Ammon's horn (tissue), 1 donor: ENCODE measurements at places on chromosomes 4 and X.

DNA sequence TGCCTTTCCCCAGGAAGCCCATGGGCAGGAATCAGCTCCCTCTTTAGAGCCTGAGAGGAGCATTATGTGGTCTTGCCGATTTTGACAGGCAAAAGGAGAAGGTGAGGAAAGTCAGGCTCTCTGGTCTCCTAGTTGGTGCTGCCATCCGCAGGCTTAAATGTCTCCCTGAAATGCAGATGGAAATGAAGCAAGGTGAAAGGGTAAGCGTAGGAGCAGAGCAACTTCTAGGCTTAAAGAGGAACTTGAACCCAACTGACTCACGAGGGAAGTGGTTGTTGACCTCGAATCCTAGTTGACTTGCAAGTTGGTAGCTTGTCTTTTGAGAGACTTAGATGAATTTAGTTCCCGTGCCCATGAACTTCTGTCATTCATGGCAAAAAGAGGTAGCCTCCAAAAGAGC is 205.9 kb downstream of the PTTG2 start:
- no peak for DNase-seq

DNA sequence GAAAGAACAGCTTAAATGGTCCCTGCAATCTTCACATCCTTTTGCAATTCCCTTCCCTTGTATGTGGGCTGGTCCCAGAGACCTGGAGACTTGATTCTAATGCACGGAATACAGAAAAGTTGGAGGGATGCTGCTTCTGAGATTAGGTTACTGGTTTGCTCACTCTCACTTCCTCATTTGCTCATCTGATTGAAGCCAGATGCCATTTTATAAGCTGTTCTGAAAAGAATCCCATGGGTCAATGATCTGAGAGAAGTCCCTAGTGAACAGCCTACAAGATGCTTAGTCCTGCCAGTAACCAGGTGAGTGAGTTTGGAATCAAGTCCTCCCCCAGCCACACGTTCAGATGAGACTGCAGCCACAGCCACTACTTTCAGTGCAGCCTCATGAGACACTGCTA is 35.9 kb downstream of the MAGEA1 start:
- DNase-seq = no peak

- peak; percentile 25 for DNase-seq
Measured at GRCh38 chr4:77819404-77819842, 255 bp upstream of the CNOT6L start.

GRCh38 chrX:23666282-23666681 is 1.0 kb upstream of the PRDX4 start:
- no peak for DNase-seq

- DNase-seq = no peak
Measured at GRCh38 chrX:42920752-42921151, 142.8 kb upstream of the PPP1R2C start.

DNA sequence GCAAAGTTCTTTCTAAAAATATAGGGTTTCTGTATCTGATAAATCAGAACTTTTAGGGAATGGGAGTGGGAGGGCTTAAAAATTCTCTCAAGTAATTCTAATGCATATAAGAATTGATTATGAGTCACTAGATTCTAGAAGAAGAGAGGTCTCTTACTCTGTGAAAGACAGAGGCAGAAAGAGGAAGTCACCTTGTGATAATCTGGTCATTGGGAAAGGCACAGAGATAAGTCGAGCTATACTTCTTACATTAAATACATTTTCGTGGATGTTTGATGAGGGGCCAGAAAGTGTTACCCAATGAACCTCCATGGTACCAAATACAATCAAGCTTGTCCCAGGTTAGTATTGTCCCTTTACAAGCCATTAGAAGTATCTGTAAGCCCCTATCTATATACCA is 134.4 kb downstream of the MAD2L1 start:
- no peak for DNase-seq

- DNase-seq = no peak
Measured at GRCh38 chr4:55673424-55673823, 37.3 kb upstream of the NMU start.

DNA sequence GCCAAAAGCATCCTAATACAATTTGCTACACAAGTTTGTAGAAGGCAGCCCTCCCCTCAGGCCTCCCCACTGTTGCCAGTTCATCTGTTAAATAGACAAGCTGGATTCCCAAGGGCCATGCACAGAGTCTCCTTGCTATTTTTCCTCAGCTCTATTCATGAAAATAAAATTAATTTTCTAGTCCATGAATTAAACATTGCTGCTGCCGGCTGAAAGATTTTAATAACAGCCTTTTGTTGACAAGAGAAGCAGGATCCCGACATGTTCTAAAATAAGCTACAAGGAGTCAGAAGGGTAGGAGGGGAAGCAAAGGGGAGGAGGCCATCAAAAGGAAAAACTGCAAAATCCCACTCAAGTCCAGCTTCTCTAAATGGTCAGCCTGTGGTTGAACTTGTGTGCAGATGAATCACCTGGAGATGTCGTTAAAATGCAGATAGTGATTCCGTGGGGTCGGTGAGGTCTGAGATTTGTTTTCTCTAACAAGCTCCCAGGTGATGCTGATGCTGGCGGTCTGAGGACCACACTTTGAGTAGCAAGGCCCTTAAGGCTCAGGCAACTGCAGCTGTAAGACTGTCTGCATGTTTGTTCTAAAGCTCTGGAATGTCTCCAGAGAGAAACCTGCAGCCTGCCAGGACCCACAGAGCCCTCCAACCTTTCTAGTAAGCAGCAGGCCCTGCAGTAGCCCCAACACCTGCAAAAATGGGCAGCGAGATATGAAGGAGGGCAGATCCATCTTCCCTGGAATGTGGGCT is 9.4 kb downstream of the SCD5 start:
- DNase-seq = no peak

- no peak for DNase-seq
Measured at GRCh38 chr4:81715757-81716156, 244.1 kb upstream of the RASGEF1B start.

DNA sequence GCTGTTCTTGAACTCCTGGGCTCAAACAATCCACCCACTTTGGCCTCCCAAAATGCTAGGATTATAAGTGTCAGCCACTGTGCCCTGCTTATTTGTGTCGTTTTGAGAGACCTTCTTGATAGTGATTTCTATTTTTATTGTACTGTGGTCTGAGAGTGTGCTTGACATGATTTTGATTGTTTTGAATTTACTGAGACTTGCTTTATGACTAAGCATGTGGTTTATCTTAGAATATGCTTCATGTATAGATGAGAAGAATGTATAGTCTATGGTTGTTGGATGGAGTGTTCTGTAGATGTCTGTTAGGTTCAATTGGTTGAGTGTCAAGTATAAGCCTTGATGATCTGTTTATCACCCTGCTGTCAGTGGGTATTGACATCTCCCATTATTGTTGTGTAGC is 789.3 kb downstream of the IL1RAPL1 start:
- no peak for DNase-seq

GRCh38 chr4:15719506-15719905 is 16.6 kb downstream of the BST1 start:
- DNase-seq = no peak

- DNase-seq = no peak
Measured at GRCh38 chr4:84145176-84145575, 353.9 kb downstream of the NKX6-1 start.

GRCh38 chrX:68746988-68747387 is 81.8 kb upstream of the EFNB1 start:
- no peak for DNase-seq

- no peak for DNase-seq
Measured at GRCh38 chr4:21638171-21638725, 310.3 kb downstream of the KCNIP4 start.

- DNase-seq = no peak
Measured at GRCh38 chrX:21806691-21807090, 32.7 kb upstream of the MBTPS2 start.

DNA sequence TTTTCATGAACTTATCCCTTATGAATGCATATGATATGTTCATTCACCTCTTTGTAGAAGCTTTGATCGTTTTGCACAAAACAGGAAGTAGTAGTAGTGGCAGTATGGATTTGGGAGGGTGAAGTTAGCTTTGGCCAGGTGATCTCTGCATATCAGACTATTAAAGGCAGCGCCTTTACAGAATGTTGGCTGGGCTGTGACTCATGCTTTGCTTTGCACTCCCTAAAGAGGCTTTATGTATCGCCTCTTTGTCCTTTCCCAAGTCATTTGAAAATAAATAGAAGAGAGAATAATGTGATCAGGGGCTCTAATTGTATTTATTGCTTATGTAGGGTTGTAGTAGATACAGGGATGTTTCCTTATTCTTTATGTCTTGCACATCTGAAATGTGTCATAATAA is 50.4 kb downstream of the SHROOM3 start:
- no peak for DNase-seq

DNA sequence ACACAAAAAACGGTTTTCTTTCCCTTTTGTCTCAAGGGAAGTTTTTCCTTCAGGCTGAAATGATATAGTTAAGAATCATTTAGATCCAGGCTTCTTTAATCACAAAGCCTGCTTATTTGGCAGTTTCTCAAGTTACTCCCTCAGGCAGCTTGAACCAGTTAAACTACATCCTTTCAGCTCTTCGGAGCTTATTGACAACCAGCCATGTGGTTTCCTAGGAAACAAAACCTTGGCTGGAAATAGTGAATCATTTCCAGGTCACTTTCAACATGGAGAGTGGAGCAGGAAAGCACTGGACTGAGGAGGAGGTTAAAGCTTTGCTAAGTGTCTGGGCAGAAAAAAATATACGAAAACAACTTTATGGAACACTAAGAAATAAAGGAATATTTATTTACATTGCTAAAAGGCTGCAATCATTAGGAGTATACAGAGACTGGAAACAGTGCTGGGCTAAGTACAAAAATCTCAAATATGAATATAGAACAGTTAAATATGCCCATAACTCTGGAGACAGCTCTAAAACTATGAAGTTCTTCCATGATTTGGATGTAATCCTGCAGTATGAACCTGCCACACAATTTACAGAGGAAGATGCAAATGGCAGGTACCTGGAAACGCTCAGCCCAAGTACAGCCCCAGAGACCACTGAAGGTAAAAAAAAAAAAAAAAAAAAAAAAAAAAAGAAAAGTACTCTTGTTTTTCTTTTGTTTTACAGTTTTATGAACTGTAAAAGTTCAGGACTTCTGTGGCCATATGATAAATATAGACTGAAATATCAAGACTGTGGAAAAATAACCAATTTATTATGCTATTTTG is 23.2 kb upstream of the AASDH start:
- peak; percentile 83 for DNase-seq

DNA sequence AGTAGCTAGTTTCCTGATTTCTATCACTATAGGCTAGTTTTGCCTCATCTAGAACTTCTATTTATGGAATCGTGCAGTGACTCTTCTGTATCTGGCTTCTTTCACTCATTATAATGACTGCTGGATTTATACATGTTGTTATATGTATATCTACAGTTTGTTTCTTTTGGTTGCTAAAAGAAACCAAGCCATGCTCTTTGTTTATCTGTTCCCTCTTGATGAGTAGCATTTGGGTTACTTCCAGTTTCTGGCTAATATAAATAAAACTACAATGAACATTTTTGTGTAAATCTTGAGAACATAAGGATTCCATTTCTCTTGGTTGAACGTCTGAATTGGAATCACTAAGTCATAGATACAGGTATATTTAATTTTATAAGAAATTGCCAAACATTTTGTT is 73.9 kb downstream of the ARHGAP24 start:
- no peak for DNase-seq

DNA sequence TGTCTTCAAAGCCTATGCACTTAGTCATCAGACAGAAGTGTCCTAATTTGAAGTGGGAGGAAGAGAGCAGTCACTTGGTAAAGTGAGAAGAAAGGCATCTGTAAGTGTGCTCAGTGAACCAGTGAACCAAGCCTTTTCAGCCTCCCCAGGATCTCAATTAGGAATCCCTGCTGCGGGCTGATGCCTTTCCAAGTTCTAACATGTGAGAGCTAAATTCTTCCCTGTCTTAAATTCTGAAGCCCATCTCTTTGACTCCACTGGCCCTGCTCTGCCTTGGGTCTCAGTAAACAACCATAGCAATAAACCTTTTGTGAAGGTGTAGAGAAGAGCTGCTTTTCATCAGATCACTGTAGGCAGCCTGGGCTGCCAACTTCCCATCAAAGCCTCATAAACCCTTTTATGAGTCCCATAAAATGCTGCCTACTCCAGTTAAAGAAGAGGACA is 701.2 kb upstream of the LCORL start:
- DNase-seq = no peak

DNA sequence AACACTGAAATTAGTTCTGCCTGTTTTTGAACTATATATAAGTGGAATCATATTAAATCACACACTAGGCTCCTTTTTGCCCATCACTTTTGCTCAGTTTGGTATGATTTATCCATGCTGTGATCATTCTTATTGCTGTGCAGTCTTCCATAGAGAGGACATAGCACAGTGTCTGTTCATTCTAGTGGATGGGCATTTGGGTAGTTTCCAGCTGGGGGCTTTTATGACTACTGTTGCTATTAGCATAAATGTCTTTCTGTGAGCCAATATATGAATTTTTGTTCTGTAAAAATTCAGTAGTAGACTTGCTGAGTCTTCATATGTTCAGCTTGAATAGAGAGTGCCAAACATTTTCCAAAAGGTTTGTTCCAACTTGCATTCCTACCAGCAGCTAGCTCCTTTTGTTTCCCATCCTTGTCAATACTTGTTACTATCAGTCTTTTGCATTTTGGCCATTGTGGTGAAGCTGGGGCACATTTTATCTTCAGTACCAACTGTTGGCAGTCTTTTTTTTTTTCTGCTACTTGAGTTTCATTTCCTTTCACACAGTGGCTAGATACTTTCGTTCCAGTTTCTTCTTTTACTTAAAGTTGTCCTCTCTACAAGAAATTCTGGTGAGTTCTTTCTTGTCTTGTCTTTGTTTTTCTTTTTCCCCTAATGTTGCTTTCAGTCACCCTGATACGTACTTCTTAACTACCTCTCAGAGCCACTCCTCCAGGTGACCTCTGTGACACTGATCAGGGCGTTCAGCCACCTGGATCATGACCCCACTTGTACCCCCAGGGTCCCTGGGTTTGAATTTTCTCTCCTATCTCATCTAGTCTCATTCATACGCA is 87.0 kb downstream of the ANXA3 start:
- DNase-seq = no peak

GRCh38 chr4:58502839-58503238 is 1392.7 kb upstream of the IGFBP7 start:
- DNase-seq = no peak

DNA sequence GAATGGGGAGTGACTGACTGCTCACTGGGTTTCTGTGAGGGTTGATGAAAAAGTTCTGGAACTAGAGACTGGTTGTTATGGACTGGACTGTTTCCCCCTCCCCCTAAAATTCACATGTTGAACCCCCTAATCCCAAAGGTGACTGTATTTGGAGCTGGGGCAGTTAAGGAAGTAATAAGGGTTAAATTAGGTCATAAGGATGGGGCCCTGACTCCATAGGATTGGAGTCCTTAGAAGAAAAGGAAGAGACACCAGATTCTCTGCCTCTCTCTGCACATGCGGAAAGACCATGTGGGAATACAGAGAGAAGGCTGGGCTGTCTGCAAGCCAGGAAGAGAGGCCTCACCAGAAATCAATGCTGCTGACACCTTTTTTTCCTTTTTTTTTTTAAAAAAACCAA is 38.2 kb downstream of the ZBTB49 start:
- DNase-seq = no peak

DNA sequence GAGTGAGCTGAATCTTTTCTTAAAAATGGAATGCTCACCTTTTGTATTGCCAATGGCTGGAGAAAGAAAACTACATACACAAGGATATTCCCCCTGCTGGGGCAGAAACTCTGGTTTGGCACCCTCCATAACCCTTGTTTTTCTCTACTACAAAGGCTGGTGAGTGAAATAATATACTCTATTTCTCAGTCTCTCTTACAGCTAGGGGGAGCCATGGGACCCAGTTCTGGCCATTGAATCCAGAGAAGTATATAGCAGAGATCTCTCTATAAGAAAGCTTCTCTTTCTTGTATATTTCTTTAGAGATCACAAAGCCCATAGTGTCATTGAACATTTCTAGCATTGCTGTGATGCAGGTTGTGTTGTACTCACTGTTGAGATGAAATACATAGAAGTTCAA is 49.8 kb downstream of the SMPX start:
- DNase-seq = no peak
